ENCODE measurements at places on chromosomes 5 and 9.

DNA sequence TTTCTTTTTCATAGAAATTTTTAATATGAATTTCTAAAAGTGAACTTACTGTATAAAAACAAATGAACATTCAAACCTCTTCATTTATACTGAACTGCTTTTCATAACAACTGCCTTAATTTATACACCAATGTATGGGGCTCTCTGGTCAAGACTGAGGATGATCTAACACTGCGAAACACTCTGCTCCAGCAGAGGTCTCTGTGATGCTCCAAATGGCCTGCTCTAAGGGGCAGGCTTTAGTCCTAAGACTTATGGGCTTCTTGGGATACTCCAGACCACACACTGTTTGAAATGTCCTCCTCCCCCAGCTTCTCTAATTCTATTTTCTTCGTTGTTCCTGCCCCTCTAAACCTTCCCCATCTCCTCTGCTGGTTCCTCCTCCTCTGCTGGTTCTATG, 58.5 kb downstream of the LIFR start:
- no peak for DNase-seq

DNA sequence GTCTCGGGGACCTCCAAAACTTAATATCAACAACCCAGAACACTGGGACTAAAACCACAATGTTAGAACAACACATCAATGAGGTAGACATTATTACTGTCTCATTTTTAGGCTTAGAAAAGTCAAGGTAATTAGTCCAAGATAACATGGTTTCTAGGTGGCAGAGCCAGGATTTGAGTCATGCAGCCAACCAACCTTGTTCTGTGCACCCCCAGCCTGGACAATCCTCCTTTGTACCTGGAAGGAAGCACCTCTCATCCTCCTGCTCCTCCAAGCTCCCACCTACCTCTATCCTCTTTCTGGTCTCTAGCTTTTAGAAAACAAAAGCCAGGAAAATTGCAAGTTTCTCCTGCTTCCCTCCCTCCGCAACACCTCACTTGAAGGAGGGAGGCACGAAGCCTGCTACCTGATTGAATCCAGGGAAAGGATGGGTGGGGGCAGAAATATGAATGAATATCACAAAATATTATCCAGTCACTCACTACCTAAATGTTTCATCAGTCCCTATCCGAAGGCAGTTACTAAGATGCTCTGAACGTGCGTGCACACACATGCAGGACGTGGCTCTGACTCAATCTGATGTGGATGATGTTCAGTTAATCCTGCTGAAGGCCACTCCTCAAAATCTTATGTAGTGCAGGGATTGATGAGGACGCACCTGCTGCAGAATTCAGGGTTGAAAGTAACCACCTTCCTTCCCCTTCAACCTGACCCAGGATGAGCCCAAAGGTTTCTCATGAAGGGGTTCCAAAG, 26.3 kb upstream of the TTC1 start:
- DNase-seq = no peak

- no peak for DNase-seq
Measured at GRCh38 chr9:136754626-136755301, 3.3 kb downstream of the LCN8 start.

DNA sequence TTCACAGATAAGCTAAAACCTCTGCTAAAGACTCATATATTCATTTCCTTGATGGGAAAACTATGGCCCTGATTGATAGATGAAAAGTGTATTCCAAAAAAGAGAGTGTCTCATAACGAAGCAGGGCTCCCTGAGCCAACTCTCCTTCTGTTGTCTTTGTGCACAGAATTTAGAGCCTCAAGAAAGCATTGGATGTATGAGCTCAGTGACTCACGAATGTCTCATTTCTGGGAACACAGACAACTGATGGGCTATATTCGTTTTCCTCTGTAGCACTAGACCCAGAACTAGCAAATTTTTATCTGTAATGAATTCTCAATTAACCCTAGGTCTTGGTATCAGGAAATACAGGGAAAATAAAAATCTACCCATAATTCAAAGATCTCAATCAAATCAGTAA, 88.4 kb downstream of the LMNB1 start:
- no peak for DNase-seq

GRCh38 chr5:179698935-179699615, at the start of gene CANX:
TSS of gene CANX (plus strand) at chr5:179698967. CDS start at chr5:179705682, 6,715 bp downstream.
- no peak for DNase-seq

DNA sequence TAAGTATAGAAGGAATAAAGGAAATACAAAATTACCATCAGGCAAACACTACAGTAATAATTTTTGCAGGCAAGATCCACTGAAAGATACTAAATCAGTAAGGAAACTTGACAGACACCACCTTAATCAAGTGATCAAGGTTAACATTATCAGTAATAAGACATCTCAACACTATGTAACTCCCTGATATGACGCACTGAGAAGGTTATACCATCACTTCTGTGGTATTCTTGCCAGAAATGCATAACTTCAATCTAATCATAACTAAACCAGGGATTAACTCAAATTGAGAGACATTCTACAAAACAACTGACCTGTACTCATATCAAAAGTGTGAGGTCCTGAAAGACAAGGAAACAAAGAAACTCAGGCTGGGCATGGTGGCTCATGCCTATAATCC, 52.5 kb upstream of the GABRP start:
- no peak for DNase-seq

DNA sequence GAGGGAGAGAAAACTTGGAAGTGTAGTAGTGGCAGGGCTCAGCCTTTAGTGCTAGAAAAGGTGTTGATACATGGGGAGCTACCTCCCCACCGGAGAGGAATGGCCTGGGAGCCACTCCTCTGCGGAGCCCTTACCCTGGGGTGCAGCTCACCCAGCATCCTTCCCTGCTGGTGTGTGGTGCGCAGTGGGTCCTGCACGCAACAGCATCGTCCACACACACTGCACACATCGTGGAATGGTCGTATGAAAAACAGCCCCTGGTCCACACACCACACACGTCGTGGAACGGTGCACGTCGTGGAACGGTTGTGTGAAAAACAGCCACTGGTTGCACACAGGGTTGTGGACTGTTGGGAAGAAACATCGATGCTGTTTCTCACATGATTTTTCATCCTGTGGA, 16.1 kb upstream of the AHRR start:
- no peak for DNase-seq

- DNase-seq = no peak
Measured at GRCh38 chr5:168895295-168896071, 316.3 kb upstream of the PANK3 start.

- DNase-seq = no peak
Measured at GRCh38 chr5:127878174-127878750, 175.1 kb downstream of the CCDC192 start.

DNA sequence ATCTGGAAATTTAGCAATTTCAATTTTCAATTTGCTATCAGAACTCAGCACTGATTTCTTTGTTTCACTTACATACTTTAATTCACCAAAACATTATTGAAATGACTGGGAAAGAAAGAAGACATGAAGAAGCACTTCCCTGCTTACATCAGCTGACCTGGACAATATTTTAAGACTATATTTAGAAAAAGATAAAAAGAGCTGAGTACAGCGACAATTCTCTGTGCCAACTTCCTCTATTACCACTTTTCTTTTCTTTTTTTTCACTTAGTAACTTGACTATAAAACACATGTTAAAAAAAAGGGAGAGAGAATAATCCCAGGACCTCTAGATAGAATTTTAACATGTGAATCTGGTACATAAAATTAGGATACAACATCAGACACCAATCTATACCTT, 35.6 kb downstream of the MEF2C start:
- DNase-seq = no peak

GRCh38 chr9:134372581-134373267, 46.5 kb downstream of the RXRA start:
- DNase-seq = no peak

- DNase-seq = no peak
Measured at GRCh38 chr5:175718401-175719108, 60.7 kb downstream of the HRH2 start.

DNA sequence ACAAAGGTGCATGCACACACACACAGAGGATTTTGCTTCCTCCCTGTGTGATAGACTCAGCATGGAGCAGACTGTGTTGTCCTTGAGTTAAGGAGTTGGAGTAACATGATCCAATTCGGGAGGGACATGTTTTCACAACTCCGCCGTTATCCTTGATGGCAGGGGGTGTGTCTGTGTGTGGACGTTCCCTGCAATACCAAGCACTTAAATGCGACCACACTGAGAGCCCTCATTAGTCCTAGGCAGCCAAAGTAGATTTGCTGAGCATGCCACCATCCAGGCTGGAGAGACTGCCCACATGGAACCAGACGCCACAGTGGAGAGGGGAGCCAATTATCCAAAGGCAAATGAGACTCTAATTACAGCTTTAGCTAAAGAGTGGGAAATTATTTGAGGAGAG, 140.1 kb downstream of the DOCK2 start:
- DNase-seq = no peak

- DNase-seq = no peak
Measured at GRCh38 chr5:28408651-28409050, 1370.3 kb upstream of the CDH9 start.

DNA sequence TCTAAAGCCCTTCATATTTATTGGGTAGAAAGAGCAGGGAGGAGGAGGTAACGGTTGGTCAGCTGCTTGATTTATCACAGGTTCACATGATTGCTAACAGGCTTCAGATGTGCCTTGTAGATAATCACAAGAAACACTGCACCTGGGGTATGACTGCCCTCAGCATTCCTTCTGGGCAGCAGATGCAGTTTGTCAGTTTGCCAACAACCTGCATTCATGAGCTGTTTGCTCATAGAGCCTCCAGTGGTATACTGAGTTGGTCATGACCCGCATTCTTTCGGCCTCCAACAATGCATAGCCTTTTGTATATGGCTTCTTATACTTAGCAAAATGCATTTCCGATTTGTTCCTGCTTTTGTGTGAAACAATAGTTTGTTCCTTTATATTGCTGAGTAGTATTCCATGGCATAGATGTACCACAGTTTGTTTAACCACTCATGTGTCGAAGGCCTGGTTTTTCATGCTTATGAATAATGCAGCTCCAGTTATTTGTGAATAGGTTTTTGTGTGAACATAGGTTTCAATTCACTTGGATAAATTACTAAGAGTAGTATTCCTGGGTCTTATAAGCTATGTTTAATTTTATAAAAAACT, 83.6 kb downstream of the ARHGEF28 start:
- no peak for DNase-seq

DNA sequence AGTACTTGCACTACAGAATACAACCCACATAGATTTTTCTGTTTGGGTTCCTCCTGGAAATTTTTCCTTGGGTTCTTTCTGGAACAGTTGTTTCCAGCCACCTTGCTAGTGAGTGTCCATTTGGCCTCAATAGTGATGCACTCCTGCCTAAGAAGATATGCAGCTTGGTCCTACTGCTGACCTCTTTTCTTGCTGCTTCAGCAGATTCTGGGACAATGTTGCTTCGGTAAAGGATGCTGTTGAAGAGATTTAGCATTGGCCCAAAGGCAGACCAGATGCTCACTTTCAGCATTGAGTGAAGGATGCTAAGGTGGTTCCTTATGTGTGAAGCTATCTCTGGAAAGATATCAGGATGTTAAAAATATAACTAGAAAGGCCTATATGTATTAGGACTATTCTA, 86.2 kb upstream of the SMC5 start:
- no peak for DNase-seq

DNA sequence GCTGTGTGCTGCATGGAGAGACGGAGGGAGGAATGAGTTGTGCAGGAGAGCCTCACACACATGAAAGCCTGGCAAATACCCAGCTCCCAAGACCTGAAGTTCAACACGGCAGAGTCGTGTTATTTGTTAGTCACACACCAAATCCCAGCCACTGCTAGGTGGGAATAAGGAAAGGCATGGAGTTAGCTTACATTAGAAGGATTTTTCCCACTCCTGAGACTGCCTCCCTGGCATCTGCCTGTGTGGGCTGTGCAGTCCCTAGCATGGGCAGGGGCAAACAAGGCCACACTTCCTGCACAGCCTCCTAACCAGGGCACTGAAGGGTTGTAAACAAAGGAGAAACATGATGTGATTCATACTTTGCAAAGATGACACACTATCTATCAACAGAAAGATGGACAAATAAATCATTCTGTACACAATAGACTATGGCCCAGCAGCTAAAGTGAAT, 306.8 kb downstream of the SPOCK1 start:
- DNase-seq = no peak

DNA sequence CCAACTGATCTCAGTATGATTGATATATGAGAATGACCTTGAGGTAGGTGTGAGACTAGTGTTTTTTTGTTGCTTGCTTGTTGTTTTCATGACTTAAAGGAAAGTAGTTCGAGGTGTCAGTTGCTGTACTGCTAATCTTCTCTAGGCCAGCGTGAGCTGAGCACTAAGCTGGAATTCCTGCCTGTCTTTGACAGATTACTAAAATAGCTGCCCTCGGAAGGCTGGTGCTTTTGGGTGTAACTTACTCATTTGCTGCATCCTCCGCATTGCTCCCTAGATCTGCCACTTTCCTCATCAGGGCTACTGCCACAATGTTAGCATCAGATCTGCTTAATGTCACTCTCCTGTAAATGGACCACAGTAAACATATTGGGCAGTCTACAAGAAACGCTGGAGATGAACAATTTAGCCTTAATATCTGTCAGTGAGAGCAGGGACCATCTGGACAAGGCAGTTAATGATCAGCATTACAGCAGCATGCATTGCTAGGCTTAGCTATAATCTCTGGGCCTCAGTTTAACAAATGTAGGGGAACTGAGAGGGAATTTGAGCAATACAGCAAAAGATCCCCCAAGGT, 106.6 kb upstream of the CDH6 start:
- no peak for DNase-seq

- DNase-seq = peak; percentile 18
Measured at GRCh38 chr9:121529237-121529987, 29.8 kb upstream of the GGTA1 start.

GRCh38 chr5:158813275-158813674, 286.4 kb downstream of the EBF1 start:
- DNase-seq = no peak

DNA sequence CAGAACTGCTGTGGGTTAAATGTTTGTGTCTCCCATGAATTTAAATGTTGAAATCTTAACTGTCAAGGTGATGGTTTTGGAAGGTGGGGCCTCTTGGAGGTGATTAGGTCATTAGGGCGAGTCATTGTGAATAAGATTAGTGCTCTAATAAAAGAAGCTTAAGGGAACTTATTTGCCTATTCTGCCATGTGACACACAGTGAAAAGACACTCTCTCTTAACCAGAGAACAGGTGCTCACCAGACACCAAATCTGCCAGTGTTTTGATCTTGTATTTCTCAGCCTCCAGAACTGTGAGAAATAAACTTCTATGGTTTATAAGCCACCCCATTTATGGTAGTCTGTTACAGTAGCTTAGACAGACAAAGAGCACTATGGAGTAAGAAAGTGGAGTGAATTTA, 117.9 kb upstream of the SV2C start:
- DNase-seq = no peak

DNA sequence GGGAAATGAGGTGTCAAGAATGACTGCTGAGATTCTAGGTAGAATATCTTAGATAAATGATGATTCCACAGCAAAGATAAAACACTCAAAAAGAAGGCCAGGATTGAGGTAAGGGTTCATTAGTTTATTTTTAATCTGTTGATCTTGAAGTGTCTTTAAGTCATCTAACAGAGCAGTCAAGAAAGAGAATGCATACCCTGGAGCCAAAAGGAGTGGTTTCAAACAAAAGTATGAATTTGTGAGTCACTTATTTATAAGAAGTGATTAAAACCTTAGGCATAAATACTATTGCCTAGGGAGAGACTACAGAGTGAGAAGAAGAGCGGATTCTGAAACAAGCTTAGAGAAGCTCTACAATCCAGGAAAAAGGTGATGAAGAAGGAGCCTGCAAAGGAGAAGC, 541.0 kb downstream of the DTWD2 start:
- no peak for DNase-seq

GRCh38 chr9:126939821-126940221, 25.2 kb downstream of the RALGPS1 start:
- no peak for DNase-seq

GRCh38 chr5:58505971-58506640, 14.9 kb downstream of the GAPT start:
- DNase-seq = no peak

Measured in NCI-H446 (cell line).